Lower leg skin (tissue), 4 donors: ENCODE measurements at places on chromosomes 16 and 17.
A peak's percentile ranks its signal among the peaks of the same experiment; 100 is the strongest.

DNA sequence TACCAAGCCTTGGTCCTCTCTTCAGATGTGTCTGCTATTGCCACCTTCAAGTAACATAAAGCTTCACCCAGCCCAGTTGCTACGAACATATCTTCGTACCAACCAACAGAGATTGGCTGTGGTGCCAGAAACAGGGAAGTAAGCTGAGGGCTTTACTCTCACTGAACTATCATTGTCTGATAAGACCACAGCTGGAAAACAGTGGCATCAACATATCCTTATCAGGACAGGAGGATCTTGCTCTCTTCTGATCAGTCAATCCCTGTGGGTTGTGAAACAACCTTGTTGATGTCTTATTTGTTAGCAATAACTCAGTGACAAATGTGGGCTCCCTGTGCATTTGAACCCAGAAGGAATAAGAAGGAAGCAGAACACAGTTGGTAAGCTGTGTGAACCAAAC, 446.3 kb upstream of the MAF start:
- DNase-seq, result no peak

DNA sequence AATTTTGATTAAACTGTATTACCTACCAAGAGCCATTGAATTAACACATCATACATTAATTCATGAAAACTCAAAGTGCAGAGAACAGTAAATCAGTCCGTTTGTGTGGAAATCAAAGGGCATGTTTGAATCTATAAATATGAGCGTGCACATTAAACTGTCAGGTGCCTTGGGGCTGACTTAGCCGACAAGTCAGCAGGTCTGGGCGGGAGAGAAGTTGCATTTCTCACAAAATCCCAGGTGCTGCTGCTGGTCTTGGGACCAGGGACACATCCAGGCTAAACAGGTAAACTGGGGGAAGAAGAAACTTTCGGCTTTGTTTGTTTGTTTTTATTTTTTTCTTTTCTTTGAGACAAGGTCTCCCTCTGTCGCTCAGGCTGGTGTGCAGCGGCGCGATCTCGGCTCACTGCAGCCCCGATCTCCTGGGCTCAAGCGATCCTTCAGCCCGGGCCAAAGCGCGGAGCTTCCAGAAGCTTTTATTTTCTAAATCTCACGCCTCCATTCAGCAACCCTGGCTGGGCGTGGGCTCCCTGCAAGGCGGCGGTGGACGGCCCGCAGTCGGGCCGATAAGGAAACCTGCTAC, 213.9 kb downstream of the MRTFB start:
- DNase-seq, result no peak

- no peak for DNase-seq
Measured at GRCh38 chr16:17038415-17038814, 432.3 kb downstream of the XYLT1 start.

GRCh38 chr16:81745704-81746558, 33.2 kb upstream of the PLCG2 start:
- peak; percentile 61 for DNase-seq

- no peak for DNase-seq
Measured at GRCh38 chr17:2797226-2797625, 988 bp downstream of the RAP1GAP2 start.

DNA sequence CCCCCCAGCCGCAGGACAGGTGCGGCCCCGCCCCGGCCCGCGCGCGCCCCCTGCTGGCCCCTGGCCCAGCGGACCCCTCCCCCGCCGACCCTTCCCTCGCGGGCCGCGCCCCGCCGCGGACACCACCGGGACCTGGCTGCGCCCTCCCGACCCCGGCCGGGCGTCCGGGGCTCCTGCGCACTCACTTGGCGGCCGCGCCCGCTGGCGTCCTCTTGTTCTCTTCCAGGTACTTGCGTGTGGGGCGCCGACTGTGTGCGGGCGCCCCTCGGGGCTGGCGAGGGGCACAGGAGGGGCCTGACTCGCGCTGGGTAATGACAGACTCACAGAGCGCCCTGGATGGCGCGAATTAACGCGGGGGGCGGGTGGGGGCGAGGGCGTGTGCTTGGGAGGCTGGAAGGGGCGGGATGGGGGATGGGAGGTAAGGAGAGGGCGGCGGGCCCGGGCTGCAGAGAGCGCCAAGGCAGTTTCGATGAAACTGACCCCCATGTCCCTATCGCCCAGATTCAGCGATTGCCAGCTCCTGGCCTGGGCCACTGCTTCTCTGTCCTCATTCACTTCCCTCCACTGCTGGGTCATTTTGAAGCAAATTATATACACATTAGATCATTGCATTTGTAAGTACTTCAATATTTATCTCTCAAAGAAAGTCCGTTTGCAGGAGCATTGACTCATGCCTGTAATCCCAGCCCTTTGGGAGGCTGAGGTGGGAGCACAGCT, 445 bp upstream of the DBNDD1 start:
- no peak for DNase-seq

DNA sequence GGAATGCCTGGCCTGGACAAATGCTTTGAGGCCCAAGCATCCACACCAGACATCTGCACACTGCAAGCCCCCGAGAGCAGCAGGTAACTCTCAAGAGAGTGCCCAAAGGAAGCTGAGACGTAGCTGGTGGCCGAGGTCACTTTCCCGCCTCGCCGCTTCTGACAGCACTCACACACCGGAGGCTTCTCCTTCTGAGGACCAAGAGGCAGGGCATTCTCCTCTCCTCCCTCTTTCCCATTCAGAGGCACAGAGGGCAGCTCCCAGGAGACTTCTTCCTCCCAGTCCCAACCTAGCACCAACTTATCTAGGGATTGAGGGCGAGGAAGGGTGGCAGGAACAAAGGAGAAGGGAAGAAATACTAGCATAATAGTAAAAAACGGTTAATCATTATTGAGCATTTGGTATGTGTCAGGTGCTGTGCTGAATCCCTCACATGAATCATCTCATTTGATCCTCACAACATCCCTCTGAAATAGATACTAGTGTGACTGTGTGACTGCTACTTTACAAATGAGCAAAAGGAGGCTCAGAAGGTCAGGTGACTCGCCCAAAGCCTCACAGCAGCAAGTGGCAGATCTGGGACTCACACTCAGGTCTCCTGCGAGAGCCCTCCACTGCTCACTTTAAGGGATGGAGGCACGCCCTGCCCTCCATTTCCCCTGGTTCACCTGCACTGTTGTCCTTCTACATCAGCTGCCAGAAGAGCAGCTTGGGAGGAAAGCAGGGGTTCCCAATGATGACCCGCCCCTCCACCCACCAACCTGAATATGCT, 41.8 kb downstream of the MYO18A start:
- no peak for DNase-seq

DNA sequence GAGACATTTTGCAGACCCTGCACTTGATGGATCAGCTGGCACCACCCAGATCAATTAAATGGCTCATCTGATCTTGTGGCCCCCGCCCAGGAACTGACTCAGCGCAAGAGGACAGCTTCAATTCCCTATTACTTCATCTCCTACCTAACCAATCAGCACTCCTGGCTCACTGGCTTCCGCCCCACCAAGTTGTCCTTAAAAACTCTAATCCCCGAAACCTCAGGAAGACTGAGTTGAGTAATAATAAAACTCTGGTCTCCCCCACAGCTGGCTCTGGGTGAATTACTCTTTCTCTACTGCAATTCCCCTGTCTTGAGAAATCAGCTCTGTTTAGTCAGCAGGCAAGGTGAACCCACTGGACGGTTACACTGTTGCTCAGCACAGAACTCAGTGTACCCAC, 23.6 kb downstream of the SPPL2C start:
- DNase-seq, result no peak

GRCh38 chr17:3877220-3877619, 15.6 kb downstream of the CAMKK1 start:
- DNase-seq, result no peak

DNA sequence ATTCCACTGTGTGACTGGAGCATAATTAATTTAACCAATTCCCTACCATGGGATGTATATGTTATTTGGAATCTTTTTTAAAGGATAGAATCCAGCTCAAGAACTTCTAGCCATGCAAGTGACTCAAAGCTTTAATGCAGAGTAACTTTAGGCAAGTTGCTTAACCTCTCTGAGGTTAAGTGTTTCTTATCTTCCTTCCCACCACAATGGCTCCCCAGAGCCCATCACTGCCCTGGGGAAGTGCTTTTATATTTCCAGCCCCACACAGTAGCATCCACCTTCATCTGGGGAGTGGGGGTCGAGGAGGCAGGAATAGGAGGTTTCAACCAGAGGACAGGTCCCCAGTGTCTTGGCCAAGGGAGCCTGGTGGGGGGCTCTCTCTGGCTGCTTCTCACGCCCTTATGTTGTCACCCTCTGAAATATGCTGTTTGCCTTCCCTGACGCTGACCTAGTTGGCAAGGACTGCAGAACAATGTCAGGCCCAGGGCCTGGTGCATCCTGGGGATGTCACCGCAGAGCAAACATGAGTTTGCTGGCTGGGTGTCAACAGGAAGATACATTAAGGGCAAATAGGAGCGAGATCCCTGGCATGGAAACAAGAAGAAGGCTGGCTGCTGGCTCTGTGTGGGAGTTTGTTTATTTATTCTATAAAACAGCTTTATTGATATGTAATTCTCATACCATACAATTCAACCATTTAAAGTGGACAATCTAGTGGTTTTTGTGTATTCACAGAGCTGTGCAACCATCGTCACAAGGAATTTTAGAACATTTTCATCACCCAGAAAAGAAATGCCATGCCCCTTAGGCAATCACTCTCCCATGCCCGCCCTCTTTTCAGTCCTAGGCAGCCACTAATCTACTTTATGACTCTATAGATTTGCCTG, 46.6 kb upstream of the WSB1 start:
- peak; percentile 88 for DNase-seq

- no peak for DNase-seq
Measured at GRCh38 chr17:51371732-51372151, 111.4 kb downstream of the UTP18 start.

DNA sequence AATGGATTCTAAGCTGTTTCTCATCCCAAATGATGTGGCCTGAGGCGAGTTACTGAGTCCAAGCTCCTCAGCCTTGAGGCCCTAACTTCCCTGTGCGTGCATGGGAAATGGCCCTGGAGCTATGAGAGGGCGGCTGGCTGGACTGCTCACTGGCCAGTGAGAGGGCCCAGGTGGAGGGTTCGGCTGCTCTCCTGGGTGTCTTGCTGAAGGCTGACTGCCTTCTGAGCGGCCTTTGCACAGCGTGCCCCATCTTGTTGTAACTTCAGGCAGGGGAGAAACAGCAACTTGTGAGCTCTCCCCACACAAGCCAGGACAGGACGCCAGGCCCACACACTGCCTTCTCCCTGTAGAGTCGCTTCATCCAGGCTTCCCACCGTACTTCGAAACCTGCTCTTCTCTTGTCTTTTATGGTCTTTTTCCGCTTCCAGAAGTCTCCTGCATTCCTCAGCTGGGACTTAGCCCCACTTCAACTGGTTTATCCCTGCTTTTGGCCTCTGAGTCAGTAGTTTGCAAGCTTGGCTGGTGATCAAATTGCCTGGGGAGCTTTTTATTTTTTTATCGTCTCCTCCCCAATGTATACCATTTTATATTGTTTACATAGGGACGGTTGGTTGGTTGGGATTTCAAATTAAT, 13.3 kb downstream of the CDH3 start:
- DNase-seq, result no peak

DNA sequence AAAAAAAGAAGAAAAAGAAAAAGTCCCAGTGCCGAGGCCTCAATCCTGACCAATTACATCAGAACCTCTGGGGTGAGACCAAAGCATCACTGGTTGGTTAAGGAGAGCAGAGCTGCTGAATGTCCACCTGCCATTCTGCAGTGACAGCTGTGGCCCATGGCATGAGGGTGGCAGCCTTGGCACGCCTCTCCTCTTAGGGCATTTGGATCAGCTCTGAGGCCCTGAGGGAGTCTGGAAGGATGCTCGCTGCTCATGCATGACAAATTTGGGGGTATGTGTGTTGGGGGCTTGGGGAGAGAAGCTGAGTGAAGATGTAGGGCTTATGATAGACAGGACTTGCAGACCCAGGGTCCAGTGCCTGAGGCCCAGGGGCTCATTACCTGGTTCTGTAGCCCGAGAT, 26.3 kb downstream of the MYLK3 start:
- no peak for DNase-seq

- no peak for DNase-seq
Measured at GRCh38 chr16:79392081-79392480, 208.5 kb downstream of the MAF start.

- no peak for DNase-seq
Measured at GRCh38 chr16:51967646-51968045, 579.3 kb downstream of the TOX3 start.

DNA sequence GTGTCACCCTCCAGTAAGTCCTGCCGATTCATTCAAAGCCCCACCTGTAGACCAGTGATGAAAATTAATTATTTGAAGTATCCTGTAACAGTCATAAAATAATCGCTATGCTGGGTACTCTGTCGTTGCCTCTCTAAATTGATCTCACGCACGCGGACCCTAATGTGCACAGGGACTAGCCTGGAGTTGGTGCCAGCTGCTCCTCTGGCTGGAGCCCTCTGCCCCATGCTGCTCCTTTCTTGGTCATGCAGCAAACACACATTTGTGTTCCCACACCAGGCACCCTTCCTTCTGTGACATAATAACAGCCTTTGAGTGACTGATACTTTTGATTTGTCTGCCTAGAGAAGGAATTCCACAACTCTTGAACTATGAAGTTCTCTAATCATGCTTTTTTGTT, 16.0 kb downstream of the RAB11FIP3 start:
- no peak for DNase-seq

DNA sequence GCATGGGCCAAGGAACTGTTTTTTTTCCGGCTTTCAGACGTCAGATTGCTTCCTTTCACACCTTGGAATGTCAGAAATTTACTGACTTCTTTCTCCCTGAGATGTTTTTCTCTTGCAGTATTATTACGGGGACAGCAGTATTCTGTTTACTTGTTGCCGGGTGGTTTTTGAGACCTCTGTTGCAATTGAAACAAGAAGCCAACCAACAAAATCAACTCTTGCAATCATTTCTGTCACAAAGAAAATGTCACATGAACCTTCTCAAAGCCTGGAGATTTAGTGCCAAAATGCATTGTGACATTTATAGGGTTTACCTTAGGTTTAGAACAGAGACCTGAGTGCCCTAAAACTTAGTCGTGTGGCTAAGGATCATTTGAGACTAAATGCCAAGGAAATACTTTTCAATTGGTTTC, 174.3 kb downstream of the MAP2K6 start:
- no peak for DNase-seq

GRCh38 chr16:19338335-19338734, 52.8 kb downstream of the CLEC19A start:
- no peak for DNase-seq

DNA sequence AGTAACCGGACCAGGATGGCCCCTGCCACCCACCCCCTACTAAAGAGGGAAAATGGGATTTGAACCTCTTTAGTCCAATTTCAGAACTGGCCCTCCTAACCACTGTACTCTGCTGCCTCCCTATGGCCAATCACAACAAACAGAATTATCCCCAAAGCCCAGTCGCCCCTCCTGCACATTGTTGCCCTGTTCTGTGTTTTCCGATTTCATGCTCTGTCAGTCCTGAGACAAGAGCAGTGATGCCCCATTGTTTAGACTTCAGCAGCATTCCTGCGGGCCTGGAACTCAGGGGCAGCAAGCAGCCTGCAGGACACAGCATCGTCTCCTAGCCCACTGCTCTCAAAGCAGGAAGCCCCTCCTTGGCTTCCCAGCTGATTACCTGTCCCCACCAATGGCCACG, 20.5 kb upstream of the KLHL11 start:
- DNase-seq, result no peak
